ENCODE measurements at places on chromosomes 7 and 10. TPM values are rescaled to one million over a fixed set of nuclear protein-coding genes. Genes with fewer than 3 reads are reported as not detected.

Gene ANKRD7
- not detected for total RNA-seq

Gene MSS51
- 3.9 TPM for total RNA-seq

DNA sequence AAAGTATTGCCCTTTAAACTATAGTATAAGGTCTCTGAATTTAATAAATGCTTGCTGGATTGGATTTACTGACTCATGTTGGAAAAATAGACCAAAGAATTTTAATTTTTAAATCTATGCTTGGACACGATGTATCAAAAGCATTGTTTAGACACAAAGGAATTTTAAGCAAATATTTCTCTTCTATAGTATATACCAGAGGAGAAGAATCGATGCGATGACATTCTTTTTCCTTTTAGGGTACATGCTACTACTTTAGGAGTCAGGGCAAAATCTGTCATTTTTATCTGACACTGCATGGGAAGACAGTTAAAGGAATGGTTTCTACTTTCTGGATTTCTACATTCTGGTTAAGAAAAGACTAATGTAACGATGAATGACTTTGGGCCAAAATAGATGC is 339.9 kb downstream of the BMPER start:
- DNase-seq: no peak

- no peak for DNase-seq
These were observed 89.7 kb upstream of the PLPP4 start for GRCh38 chr10:120367341-120367740.

DNA sequence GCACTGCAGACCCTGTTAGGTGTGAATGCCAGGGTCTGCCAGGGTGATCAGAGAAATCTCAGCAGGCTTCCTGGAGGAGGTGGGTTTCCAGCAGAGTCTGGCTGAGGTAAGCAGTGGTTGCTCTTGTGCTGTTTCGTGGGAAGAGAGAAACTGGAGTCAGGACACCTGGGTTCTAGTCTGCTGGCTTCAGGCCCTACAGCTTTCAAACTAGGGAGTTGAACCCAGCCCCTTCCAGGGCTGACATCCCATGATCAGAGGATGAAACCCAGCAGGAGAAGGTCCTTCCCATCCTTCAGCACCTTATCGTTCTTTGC is 116.8 kb downstream of the CDH23 start:
- DNase-seq: no peak

Measured in CD4-positive, CD25-positive, alpha-beta regulatory T cell (primary cell).